Body of pancreas (tissue), 4 donors: ENCODE measurements at places on chromosomes 2 and 18. TPM values are rescaled to one million over a fixed set of nuclear protein-coding genes. Genes with fewer than 3 reads are reported as not detected.

The LCT gene
- not detected for total RNA-seq

The TNP1 gene
- total RNA-seq: not detected

- no peaks in the 10 kb centered on the region for H3K27me3 ChIP-seq
- H3K4me1 ChIP-seq: peaks cover 10% of the 10 kb centered on the region
- H3K4me3 ChIP-seq: no peak overlapping the region
- no peak for DNase-seq
- no peak overlapping the region for H3K27ac ChIP-seq
These were observed 61.9 kb downstream of the DGKD start for GRCh38 chr2:233416199-233416598.

The LONRF2 gene
- total RNA-seq: 12.5 TPM

The PID1 gene
- total RNA-seq: 13.8 TPM

GRCh38 chr2:128773641-128774319, 455.1 kb upstream of the HS6ST1 start:
- no peak overlapping the region for H3K4me3 ChIP-seq
- no peak overlapping the region for H3K27ac ChIP-seq
- H3K4me1 ChIP-seq: peaks cover 10% of the 10 kb centered on the region
- no peaks in the 10 kb centered on the region for H3K27me3 ChIP-seq

The IL36G gene
- not detected for total RNA-seq

The RND3 gene
- 4.9 TPM for total RNA-seq

The DIPK1C gene
- not detected for total RNA-seq

The TCF4 gene
- total RNA-seq: 34.0 TPM

GRCh38 chr2:26591619-26592505, 49.3 kb downstream of the CIB4 start:
- no peaks in the 10 kb centered on the region for H3K27me3 ChIP-seq
- peak; percentile 7 for DNase-seq
- no peaks in the 10 kb centered on the region for H3K36me3 ChIP-seq
- no peak overlapping the region for H3K4me3 ChIP-seq
- no peaks in the 10 kb centered on the region for H3K4me1 ChIP-seq

DNA sequence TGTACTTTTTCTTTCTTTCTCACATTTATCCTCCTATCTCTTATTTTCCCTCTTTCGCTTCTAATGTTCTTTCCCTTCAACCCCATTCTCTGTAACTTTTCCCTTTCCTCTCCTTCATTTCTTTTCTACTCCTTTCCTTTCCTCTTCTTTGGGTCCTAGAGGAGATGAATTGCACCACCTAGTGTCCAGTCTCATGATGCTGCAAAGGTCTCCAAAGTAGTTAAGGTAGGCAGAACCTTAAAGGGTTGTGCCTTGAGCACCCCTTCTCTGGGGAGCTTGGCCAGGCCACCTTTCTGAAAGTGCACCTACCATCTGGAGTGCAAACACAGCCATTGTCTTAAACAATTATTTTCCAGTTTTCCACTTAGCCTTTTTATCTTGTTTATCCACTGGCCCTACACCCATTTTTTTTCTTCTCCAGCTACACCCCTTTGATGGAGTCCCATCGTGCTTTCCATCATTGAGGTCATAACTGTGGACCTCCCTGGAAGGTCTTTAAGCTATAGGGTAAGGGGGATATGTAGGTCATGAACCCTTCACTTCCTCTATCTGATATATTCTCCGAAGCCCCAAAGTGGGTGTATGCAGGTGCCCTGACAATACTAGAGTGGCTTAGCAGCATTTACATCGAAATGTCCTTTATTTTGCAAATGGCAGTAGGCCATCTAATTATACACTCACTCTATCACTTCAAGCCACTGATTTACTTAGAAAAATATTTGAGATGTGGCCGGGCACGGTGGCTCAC, 155.9 kb downstream of the ESCO1 start:
- H3K4me3 ChIP-seq: no peak overlapping the region
- H3K27ac ChIP-seq: no peak overlapping the region
- H3K4me1 ChIP-seq: no peaks in the 10 kb centered on the region
- DNase-seq: peak; percentile 14

GRCh38 chr2:66580166-66581049, 145.5 kb downstream of the MEIS1 start:
- H3K4me3 ChIP-seq: no peak overlapping the region
- no peak for DNase-seq
- H3K4me1 ChIP-seq: peaks cover 36% of the 10 kb centered on the region
- no peaks in the 10 kb centered on the region for H3K36me3 ChIP-seq
- peak overlapping the region; percentile 97 for H3K27ac ChIP-seq
- H3K27me3 ChIP-seq: no peaks in the 10 kb centered on the region

- H3K4me3 ChIP-seq: no peak overlapping the region
- no peaks in the 10 kb centered on the region for H3K36me3 ChIP-seq
- no peaks in the 10 kb centered on the region for H3K4me1 ChIP-seq
- DNase-seq: no peak
- no peaks in the 10 kb centered on the region for H3K27me3 ChIP-seq
- H3K27ac ChIP-seq: no peak overlapping the region
These were observed 7.0 kb downstream of the ZSWIM2 start for GRCh38 chr2:186841940-186842339.

DNA sequence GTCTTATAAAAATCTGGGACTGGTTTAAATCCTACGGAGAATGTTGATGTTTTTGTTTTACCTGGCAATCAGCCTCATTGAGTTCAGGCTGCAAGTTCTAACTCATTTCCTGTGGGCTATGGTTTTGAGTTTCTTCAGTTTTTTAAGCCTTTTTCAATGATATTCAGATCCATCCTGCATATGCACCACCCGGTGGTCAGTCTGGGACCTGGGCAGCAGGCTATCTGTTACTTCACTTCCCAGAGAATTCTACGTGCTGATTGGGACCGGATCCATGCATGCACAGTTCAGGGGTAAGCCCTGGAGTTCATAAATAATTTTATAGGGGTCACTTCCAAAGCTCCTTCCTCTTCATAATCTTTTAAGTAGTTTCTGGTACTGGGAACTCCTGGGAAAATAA, 339.2 kb upstream of the HNRNPA3 start:
- no peaks in the 10 kb centered on the region for H3K36me3 ChIP-seq
- H3K27me3 ChIP-seq: no peaks in the 10 kb centered on the region
- no peak for DNase-seq
- no peak overlapping the region for H3K27ac ChIP-seq
- H3K4me1 ChIP-seq: no peaks in the 10 kb centered on the region

- H3K4me1 ChIP-seq: no peaks in the 10 kb centered on the region
- H3K27me3 ChIP-seq: no peaks in the 10 kb centered on the region
- no peak for DNase-seq
- no peaks in the 10 kb centered on the region for H3K36me3 ChIP-seq
These were observed 20.9 kb upstream of the SCN1A start for GRCh38 chr2:166148500-166149400.

DNA sequence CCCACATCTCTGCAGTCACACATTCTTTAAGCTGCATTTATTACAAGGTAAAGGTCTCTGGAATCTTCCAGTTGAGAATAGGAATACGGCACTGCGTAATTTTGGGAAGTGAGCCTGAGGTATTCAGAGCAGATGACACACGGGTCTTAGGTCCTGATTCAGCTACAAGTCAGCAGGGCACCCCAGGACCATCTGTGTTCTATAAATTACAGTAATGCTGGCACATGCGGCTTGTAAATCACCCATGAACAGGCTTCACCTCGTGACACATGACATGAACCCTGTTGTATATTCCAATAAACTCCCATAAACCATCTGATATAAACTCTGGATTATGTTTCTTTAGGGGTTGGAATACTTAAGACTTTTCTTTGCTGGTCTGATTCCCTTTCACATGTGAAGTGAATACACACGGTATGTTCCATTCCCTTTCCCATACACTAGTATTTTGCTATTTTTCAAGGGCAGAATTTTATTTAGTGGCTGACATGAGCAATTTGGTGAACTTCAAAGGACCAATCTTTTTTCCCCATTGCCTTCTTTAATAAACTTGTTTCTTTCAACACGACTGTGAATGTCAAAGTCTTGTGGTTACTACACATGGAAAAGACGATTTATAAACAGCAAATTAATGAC, 298.6 kb downstream of the MEIS1 start:
- H3K4me3 ChIP-seq: no peak overlapping the region
- no peak overlapping the region for H3K27ac ChIP-seq
- DNase-seq: no peak

DNA sequence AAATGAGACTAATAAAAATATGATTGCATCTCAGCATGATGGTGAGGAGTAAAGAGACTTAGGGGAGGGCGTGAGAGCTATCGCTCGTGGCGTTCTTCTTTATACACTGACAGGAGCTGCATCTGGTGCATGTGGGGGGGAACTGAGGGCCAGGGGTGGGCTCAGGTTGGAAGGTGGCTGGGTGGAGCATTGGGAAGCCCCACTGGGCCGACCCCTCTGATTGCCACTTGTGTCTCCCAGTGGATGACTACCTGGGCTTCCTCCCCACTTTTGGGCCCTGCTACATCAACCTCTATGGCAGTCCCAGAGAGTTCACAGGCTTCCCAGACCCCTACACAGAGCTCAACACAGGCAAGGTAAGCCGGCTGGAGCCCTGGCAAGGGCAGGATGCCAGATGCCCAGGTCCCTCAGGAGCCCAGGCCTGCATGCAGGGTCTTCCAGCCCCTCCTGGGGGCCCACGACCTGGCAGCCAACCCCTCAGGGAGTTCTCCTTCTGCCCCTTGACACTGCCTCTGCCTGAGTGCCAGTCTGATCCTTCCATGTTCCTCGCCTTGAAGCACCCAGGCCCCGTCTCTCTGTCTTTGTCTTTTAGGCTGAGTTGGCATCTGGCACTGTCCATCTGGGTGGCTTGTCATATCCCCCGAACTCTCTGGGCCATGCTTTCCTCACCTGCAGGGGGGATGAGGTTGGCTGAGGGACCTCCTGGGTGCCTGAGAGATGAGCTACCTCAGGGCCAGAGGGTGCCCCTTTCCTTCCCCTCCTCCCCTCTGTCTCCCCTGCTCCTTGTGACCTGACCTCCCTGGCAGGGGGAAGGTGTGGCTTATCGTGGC, 97.7 kb downstream of the DYSF start:
- no peaks in the 10 kb centered on the region for H3K36me3 ChIP-seq
- H3K4me3 ChIP-seq: no peak overlapping the region
- no peak for DNase-seq
- H3K4me1 ChIP-seq: peaks cover 9% of the 10 kb centered on the region
- no peaks in the 10 kb centered on the region for H3K27me3 ChIP-seq

- no peak overlapping the region for H3K27ac ChIP-seq
- no peaks in the 10 kb centered on the region for H3K4me1 ChIP-seq
- DNase-seq: no peak
- no peak overlapping the region for H3K4me3 ChIP-seq
- no peaks in the 10 kb centered on the region for H3K27me3 ChIP-seq
These were observed 36.1 kb upstream of the TWIST2 start for GRCh38 chr2:238811759-238812158.

- no peak for DNase-seq
- H3K4me3 ChIP-seq: no peak overlapping the region
- no peaks in the 10 kb centered on the region for H3K36me3 ChIP-seq
These were observed 290.2 kb downstream of the GALR1 start for GRCh38 chr18:77539860-77540259.

DNA sequence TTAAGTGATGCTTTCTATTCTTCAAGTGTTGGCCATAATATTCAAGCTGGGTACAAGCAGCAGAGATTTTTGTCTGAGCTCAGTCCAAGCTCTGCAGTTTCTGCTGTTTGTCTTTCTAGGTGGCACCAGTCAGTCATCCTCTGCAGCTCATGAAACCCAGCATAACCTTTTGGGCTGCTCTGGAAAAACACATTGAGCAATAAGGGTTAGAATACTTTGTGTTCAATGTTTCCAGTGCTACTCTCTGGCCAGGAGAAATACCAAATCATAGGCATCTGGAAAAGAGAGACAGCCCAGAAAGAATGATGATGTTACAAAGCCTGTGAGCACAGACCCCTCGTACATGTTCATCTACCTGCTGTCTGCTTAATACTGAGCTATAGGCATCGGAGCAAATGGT, 19.5 kb upstream of the WIPF1 start:
- H3K4me3 ChIP-seq: no peak overlapping the region
- peaks cover 26% of the 10 kb centered on the region for H3K4me1 ChIP-seq
- DNase-seq: no peak
- no peak overlapping the region for H3K27ac ChIP-seq
- H3K36me3 ChIP-seq: no peaks in the 10 kb centered on the region

DNA sequence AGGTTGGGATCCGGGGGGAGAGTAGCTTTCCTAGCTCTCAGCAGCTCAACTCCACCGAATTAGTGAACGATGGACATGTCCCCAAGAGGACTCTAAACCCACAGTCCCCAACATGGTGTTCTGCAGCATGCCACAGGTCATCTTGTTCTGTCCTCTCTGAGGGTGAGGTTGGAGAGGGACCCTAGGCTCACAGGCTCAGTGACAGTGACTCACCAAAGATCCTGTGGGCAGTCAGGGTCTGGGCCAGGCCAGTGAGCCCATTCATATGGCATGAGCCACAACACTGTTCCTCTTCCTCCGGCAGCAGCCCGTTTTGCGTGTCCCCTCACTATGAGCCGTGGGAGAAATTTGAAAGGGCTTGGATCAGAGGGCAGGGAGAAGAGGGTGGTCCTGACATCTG, 2.8 kb upstream of the SLC20A1 start:
- no peaks in the 10 kb centered on the region for H3K27me3 ChIP-seq
- no peak overlapping the region for H3K4me3 ChIP-seq
- no peak for DNase-seq
- no peak overlapping the region for H3K27ac ChIP-seq
- H3K36me3 ChIP-seq: no peaks in the 10 kb centered on the region

The TSHZ1 gene
- 11.2 TPM for total RNA-seq

DNA sequence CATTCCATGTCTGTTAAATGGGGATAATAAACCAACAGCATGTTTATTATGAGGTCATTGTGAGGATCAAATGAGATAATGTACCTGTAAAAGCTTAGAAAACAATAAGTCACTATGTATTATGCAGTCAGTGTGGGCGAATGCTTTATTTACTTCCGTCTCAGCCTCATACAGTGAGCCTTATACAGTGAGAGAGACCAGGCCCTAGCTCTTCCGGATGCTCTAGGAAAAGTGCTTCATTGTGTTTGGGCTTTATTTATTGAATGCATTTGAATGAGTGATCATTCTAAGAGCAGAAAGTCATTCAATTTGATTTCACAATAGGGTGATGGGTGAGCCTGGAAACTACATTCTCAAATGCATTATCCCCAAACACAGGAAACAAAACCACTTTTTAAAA, 603.9 kb upstream of the FANCL start:
- H3K27ac ChIP-seq: no peak overlapping the region
- H3K4me1 ChIP-seq: no peaks in the 10 kb centered on the region
- no peaks in the 10 kb centered on the region for H3K27me3 ChIP-seq
- no peaks in the 10 kb centered on the region for H3K36me3 ChIP-seq
- no peak for DNase-seq
- H3K4me3 ChIP-seq: no peak overlapping the region

The FSIP2 gene
- total RNA-seq: 3.1 TPM

The ABHD1 gene
- total RNA-seq: not detected

DNA sequence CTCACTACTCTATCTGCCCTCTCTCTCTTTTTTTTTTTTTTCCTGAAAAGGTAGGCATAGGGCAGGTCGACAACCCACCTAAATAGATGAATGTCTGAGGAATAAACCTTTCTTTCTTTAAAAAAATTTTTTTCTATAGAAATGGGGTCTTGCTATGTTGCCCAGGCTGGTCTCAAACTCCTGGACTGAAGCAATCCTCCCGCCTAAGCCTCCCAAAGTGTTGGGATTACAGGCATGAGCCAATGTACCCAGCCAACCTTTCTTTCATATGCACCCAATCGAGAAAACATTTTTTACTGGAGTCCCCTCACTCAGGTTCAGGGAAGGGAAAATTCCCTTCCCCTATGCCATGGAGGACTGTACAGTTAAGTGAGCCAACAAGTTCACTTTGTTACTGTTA, 31.0 kb downstream of the CFAP210 start:
- DNase-seq: no peak
- H3K36me3 ChIP-seq: no peaks in the 10 kb centered on the region
- no peak overlapping the region for H3K4me3 ChIP-seq
- H3K4me1 ChIP-seq: peaks cover 3% of the 10 kb centered on the region

The LINC00305 gene
- not detected for total RNA-seq

The ASB3 gene
- total RNA-seq: 14.0 TPM

The IL1B gene
- 1.3 TPM for total RNA-seq
